ENCODE measurements at places on chromosomes 7 and 10.

- DNase-seq, result no peak
Observed at GRCh38 chr10:80870282-80870681, 332.6 kb downstream of the SH2D4B start.

- DNase-seq, result no peak
Observed at GRCh38 chr7:55005241-55005851, 13.5 kb upstream of the EGFR start.

DNA sequence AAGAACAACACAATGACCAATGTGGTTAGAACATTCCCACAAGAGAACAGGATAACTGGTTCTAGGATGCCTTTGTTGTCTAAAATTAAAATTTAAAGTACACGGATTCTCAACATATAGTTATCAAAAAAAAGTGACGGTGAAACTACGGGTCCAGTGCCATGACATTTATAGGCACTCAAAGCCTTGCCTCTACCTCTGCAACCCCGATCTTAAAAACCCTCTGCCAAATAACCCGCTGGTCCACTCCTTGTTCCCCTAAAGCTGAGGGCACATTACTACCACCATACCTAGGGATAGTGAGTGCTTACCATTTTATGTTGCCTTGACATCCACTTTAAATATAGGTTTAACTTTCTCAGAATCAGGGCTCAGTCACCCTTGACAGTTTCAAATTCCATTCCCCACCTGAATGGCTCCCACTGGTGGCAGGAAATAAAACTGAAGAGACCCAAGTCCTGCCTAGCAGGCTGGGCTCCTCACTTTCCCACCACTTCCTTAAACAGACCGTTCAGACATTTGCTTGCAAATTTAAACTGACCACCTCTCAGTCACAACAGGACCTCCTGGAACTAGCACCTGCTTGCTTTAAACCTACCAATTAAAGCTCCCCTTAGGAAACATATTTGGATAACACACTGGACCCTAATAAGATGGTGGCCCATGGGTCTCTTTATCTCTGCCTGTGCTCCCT is 169.9 kb upstream of the ASAH2 start:
- DNase-seq, result no peak

DNA sequence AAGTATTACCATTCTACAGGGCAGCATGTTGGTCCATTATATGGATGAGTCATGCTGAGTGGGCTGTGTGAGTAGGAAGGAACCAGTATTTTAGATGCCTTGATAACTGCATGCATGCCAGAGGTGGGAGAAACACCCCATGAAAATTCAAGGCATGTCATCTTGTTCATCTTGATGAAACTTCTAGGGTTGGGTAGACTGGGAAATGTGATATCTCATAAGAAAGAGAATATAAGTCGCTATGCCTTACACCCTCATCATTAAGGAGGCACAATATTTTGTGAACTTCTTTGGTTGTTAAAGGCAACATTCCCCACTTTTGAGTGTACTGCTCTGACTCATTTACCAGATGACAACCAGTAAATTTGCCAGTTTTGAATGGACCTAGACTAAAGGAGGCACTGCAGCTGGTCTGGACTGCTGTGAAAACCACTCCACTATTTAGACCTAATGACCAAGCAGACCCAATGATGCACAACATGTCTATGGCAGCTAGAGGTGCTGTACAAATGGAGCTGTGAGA is 48.0 kb downstream of the ZNF365 start:
- DNase-seq, result no peak

DNA sequence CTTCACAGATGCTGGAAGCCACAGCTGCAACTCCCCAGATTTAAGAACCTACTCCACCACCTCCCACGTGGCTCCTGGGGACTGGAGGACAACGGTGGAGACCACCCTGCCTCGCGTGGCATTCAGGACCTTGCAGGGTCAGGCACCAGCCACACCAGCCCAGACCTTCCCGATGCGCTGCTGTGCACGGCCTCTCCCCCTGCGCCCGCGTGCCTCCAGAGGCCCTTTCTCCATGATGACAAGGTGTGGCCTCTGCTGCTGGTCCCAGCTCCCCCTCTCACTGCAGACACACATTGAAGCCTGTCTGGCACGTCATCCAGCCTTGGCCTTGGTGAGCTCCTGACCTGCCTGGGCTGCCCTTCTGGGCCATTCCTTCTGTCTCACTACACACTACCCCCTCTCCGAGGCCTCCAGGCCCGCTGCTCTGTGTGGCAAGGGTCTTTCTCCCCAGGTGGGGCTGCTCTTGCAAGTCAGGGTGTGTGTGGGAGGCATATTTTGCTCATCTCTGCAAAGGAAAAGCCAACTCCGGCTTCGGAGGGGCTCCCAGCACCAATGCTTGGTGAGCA is 254.8 kb downstream of the MAD1L1 start:
- DNase-seq, result no peak

DNA sequence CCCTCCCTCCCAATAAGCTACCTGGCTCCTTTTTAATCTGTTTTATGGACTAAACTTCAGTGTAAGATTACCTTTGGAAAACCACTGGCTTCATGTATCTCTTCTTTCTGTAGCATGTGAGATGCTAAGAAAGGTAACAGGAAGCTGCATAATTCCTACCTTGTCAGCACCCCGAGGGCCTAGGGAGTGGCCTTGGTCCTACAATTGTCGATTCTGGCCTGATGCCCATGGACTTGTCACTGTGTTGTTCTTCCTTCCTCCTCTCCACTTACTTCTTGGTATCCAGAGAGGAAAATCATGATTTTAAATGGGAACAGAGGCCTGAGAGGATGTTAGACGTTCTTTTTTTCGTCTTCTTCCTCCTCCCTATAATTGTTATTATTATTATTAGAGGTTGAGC is 42.9 kb upstream of the PDZD8 start:
- no peak for DNase-seq

DNA sequence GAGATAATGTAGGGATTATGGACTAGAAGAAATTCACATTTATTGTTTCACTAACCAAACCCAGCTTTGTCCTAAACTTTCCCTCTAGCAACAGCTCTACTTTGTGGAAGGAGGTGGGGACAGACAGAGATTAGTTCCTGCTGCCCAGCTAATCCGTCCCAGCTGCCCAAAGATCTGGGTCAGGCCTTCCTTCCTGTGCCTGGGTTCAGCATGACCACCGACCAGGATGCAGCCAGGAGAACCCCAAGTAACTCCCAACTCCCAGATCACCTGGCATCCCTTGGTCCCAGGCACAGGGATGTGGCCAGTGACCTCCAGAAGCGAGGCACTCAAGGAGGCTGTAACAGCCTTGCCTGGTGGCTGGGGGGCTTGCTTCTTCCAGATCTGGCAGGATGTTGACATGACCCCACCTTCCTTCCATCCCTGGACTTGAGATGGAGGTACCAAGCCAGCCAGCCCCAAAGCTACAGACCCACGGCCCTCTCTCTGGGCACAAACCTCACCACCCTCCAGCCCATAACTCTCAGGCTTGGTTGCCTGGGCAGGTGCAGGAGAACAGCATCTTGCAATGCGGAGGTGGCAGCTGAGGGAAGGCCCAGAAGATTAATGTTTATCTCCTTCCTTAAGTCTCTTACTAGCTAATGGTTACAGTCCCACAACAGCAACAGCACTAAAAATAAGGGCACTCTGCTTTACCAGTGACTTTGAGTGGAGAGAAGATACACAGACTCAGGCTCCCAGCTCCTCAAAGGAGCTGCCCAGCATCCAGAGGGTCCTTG is 11.1 kb downstream of the CAMK2G start:
- no peak for DNase-seq

GRCh38 chr10:110643653-110644597 is at the start of gene RBM20:
Gene RBM20 (plus strand): TSS chr10:110644336. CDS start chr10:110644455, 119 bp downstream.
- DNase-seq, result peak; percentile 5

- no peak for DNase-seq
Observed at GRCh38 chr7:6340241-6340640, 67.8 kb upstream of the CYTH3 start.

GRCh38 chr7:129968592-129969383 is 16.0 kb upstream of the UBE2H start:
- DNase-seq, result no peak

DNA sequence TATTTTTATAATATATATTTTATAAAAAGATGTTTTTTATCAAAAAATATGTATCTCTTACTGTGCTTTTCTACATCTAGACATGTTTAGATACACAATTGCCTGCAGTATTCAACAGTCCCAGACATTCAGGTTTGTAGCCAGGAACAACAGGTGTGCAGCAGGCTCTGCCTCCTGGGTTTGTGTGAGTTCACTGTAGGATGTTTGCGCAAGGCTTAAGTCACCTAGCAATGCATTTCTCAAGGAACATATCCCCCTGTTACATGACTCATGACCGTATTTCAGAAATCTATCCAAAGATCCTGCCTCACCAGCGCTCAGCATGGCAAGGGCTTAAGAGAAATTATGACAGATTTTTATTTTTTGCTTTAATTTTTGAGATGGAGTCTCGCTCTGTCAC is 41.5 kb downstream of the PITRM1 start:
- DNase-seq, result no peak

All from HL-60 (cell line).